ENCODE measurements at places on chromosomes 6 and 20.
A peak's percentile ranks its signal among the peaks of the same experiment; 100 is the strongest.

- DNase-seq = no peak
Observed at GRCh38 chr20:42492290-42492689, 697.4 kb downstream of the PTPRT start.

DNA sequence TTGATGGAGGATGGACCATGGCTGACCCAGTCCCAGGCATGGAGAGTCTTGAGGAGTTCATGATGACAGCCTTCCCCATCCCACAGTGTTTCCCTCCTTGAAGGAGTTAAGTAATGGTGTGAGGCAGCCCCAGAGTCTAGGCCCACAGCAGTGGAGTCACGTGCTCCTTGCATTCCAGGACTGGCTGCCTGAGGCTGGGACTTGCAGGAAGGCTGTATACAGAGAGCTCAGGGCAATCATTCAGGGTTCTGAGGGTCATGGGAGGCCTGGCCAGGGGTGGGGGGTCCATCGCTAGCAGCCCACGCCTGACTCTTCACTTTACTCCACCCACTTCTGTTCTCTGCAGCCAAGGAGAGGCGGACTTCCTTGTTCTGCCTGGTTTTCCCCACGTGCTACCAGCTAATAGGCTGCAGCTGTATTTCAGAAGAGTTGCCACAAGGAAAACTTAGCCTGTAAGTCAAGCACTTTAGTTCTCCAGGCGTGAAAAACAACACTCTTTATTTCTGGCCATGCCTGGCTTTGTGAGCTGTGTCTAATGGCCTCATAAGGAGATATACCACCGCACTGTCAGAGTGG lies 272.5 kb downstream of the DHX35 start:
- DNase-seq = peak; percentile 43

- DNase-seq = peak; percentile 66
Observed at GRCh38 chr6:5174244-5174643, 86.5 kb downstream of the LYRM4 start.

- DNase-seq = no peak
Observed at GRCh38 chr6:71197267-71197666, 91.3 kb upstream of the OGFRL1 start.

DNA sequence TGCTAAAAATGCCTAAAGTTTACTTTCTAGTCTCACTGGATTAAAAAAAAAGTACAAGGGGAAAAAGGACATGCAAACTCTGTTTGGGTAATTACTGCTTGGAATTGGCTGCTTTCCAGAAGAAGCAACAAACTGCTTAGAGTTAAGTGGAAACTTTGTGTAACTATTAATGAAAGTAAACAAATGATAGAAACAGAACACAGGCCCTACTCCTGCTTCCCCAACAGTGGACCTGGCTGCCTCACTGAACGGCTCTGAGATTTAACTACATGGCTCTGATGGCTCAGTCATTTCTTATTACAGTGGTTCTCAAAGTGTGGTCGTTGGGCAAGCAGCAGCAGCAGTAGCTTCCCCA lies 108.5 kb downstream of the MAN1A1 start:
- peak; percentile 26 for DNase-seq

GRCh38 chr20:6806275-6806674 lies 38.8 kb downstream of the BMP2 start:
- DNase-seq = no peak

- peak; percentile 95 for DNase-seq
Observed at GRCh38 chr6:28349892-28350737, at the start of gene ZKSCAN3. Gene ZKSCAN3 (plus strand): TSS chr6:28349947. CDS start chr6:28359587, 9,640 bp downstream.

Data from eye (tissue), 1 donor.